ENCODE measurements at places on chromosomes 12 and 14.

- DNase-seq: no peak
Measured at GRCh38 chr14:96119947-96120346, 80.8 kb downstream of the C14orf132 start.

DNA sequence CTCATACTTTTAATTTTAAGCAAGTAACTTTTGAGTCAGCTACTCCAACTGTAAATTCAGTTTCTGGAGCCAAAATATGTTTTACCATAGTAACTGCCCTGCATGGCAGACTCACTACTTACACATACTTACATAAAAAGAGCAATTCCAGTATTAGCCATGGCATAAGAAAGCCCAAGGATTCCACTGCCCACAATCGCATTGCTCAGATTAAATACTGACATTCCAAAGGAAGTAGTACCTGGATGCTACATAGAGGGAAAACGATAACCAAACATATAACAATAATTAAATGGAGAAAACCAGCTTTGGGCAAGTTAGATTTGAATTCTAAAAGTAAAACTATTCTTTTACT, 2.2 kb downstream of the SLC38A2 start:
- DNase-seq: no peak

GRCh38 chr14:91931478-91932088, 15.9 kb downstream of the FBLN5 start:
- DNase-seq: no peak

- DNase-seq: no peak
Measured at GRCh38 chr14:33707716-33708115, 243.2 kb downstream of the EGLN3 start.

- DNase-seq: no peak
Measured at GRCh38 chr12:10361084-10361483, 28.8 kb downstream of the KLRK1 start.

DNA sequence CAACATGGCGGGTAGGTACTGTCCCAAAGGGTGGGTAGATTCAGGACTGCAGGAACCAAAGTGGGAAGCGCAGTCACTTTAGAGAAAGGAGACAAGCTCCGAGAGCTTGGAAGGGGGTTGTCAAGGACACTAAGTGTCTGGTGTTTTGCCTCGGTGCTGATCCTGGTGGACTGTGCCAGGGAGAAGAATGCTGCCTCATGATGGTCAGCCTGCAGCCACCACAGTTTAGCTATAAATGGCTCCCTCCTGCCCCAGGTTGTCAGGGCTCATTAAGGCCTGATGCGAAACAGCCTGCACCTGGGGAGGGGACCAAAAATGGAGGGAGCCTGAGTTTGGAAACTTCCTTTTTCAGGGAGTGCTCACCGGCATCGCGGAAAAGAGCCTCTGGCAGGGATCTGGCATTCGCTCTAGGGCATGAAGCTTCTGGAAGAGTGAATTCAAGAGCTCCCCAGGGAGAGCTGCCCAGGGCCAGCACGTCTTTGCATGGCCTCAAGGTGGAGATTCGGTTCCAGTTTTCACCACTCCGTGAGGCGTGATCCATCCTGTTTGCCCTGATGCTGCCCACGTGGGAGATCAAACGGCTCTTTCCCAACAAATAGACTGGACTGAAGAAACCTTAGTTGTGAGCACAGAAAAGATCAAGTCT, 164.0 kb downstream of the FOXN3 start:
- DNase-seq: no peak

DNA sequence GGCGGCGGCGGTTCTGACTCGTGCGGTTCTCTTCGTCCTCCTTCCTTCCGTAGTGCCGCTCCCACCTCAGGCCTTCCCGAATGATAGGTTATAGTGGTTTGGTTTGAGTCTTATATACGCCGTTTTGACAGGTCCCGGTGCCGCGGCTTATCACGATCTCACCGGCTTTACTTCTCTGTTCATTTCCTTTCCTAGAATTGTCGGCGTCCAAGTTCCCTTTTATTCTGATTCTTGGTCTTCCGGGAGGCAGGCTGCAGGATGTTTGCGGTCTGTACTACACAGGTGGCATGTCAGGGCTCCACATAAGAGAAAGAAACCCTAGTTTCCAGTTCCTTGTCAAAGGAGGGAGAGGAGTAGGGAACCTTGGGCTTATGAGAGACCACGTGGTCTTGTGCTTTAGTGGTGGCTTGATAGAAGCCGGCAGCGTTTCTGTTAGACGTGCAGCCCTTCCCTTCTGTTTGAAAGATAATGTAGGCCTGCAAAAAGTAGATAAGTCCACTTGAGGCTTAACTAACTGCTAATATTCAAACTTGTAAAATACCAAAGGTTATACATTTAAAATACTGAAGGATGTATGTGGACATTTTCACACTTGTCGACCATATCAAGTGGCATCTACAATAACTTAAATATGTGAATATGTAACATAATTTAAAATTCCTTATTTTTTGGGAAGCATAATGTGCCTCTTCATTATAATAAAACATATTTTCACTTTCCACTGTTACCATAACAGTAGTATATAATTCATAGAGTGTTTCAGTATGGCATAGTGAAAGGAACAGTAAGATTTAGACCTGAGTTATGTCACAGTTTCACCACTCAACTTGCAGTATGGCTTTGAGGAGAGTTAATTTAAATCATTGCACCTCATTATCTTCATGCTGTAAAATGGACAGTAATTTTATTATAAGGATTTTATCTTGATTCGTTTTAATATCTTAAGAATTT, 804 bp downstream of the USP15 start:
- DNase-seq: no peak

GRCh38 chr12:130177635-130178242, 15.5 kb downstream of the FZD10 start:
- no peak for DNase-seq

DNA sequence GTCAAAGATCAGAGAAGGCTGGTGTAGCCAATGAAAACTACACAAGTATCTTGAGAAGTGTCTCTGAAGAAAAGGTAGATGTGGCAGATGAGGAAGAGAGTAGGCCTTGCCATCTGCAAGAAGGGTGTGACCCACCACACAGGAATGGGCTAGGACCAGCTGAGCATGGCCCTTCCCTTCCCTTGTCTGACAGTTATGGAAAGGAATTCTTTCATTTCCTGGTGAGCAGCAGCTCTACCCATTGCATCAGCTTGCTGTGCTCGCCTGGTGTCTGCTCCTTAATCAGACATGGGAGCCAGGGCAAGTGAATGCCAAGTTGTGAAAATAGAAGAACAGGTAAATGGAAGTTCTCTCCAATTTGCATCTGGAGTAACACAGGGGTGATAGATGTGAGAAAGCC, 145.2 kb upstream of the KRR1 start:
- DNase-seq: peak; percentile 60

- DNase-seq: no peak
Measured at GRCh38 chr12:115402443-115403180, 718.6 kb upstream of the TBX3 start.

DNA sequence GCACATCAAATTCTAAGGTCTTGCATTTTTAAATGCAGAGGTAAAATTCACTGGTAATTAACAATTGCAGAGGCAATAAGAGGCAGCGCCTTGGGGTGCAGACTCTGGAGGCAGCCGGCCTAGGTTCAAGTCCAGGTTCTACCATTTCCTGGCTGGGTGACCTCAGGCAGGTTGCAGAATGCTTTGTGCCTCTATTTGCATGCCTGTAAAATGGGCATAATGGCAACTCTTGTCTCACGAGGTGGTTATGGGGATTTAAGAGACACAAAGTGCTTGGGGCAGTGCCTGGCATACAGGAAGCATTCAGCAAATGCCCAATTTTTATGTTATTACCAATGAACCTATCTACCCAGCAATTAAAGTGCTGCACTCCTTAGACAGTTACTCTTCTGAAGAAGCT, 180.0 kb upstream of the LHX5 start:
- no peak for DNase-seq

- DNase-seq: peak; percentile 32
Measured at GRCh38 chr12:93186131-93186530, 191.6 kb upstream of the NUDT4 start.

DNA sequence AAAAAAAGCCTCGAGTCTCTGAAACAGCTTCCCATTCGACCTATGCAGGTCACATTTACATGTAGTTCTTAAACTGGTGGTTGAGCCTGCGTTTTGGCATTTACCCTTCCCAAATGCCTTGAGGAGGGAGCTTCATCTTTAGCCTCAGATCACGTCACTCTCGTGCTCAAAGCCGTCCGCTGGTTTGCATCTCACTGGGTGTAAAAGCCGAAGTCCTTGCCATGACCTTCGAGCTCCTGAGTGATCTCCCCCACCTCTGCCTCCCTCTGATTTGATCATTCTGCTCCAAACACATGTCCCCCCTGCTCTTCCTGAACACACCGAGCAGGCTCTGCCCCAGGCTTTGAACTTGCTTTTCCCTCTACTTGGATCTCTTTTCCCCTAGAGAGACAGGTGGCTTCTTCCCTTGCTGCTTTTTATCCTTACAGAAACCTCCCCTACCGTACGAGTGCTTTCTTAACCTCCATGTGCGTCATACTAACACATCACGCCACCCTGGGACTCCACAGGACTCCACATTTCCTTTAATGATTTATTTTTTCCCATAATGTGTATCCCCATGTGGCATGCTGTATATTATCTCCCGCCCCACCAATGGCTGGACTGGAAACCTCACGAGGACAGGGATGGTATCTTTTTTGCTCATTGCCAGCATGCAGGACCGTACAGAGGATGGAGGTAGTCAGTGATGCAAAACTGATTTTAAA, 610.7 kb downstream of the VRK1 start:
- no peak for DNase-seq

GRCh38 chr12:54390668-54391551, 6.4 kb upstream of the ZNF385A start:
- no peak for DNase-seq

- no peak for DNase-seq
Measured at GRCh38 chr12:22412581-22412980, 78.1 kb upstream of the ST8SIA1 start.

DNA sequence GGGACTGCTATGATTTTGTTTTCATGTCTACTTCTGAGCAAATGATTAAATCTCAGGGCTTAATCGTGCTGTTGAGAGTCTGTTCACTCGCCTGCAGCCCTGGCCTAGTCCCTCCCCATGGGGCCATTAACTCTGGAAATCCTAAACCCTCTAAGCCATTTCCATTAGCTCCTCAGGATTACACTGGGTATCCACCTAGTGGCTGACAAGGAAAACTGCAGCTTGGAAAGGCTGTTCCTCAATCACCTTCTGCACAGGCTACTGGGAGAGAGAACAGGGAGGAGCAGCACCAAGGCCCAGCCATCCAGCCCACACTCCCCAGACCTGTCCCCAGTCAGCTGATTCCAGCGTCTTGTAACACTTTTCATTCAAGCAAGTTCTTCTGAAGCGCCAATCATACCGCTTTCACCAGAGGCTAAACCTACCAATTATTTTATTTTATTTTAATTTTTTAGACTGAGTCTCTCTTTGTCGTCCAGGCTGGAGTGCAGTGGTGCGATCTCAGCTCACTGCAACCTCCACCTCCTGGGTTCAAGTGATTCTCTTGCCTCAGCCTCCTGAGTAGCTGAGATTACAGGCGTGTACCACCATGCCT, 48.7 kb downstream of the NEUROD4 start:
- no peak for DNase-seq

GRCh38 chr14:72615451-72616121, 278.3 kb downstream of the DPF3 start:
- peak; percentile 41 for DNase-seq

DNA sequence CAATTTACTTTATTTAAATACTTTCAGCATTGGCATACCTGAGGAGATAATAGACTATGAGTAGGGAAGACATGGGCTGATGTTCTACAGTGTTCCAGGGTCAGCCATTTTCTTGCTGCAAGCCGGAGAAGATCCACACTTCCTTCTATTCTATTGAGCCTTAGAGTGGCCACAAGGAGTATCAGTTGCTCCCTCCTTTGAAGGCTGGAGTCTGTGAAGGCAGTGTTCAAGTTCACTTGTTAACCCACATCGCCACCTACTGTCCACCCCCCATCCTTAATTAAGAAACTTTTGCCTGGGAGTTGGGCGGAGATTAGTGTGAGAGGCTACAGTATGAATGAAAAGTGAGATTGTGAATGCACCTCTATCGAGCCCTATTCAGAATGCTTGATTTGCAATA, 666.6 kb downstream of the NRXN3 start:
- DNase-seq: peak; percentile 10

GRCh38 chr12:98260276-98260675, 255.1 kb upstream of the TMPO start:
- DNase-seq: no peak

- DNase-seq: no peak
Measured at GRCh38 chr12:94185801-94186200, 37.4 kb downstream of the PLXNC1 start.

- DNase-seq: no peak
Measured at GRCh38 chr12:15227004-15227679, 5.9 kb upstream of the RERG start.

DNA sequence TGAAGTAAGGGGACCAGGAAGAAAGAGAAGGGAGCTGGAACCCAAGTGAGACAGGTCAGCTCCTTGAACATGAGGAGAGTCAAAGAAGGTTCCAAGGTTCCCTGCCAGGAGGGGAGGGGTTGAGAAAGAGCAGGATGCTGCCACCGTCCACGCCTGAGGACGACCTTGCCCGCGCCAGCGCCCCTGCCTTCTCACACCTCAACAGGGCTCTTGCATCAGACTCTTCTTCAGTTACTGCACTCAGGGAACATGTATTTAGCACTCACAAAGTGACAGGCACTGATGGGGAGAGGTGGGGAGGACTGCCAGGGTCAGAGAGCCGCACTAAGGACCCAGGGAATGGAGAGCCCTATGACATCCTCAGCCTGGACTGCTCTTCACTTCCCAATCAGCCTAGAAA, 102.1 kb upstream of the NUDT4 start:
- no peak for DNase-seq

GRCh38 chr14:95408731-95409476, 89.2 kb upstream of the CLMN start:
- DNase-seq: no peak

GRCh38 chr14:81446279-81447007, 46.3 kb upstream of the STON2 start:
- DNase-seq: no peak

DNA sequence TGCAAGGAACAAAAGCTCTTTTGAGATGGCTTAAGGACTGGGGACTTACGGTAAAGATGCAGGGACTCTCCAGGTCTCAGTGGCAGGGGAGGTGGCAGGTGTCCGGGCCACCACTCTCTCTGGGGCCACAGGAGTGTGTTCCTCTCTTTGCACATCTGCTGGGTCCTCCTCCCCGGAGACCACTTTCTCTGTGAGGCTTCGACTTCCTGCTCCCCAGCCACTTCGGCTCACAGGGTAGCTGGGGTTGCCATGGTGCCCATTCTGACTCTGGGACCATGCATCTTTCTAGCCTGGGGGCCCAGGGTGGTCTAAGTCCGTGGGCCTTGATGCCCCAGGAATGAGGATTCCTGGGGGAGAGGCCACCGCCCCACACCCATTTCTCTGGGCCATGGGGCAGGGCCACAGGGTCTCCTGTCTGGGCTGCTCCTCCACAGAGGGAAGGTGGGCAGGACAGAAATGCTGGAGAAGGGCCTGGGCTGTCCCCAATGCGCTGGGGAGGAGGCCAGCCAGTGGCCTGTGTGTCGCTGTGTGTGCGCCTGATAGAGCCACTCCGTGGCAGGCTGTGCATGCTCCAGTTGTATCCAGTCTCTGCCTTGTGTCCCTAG, 38.5 kb downstream of the CCDC92 start:
- no peak for DNase-seq
